Renal cortex interstitium (tissue), 15 donors: ENCODE measurements at places on chromosomes 11 and 22. TPM values are rescaled to one million over a fixed set of nuclear protein-coding genes. Genes with fewer than 3 reads are reported as not detected.

Gene ATXN10
- 338 TPM for polyA plus RNA-seq

Gene RPUSD4
- 38.1 TPM for polyA plus RNA-seq

Gene IL10RA
- 2.2 TPM for polyA plus RNA-seq

Gene BCO2
- 3.1 TPM for polyA plus RNA-seq

Gene TSGA10IP
- polyA plus RNA-seq: 0.20 TPM
